ENCODE measurements at places on chromosomes 2 and 18.

DNA sequence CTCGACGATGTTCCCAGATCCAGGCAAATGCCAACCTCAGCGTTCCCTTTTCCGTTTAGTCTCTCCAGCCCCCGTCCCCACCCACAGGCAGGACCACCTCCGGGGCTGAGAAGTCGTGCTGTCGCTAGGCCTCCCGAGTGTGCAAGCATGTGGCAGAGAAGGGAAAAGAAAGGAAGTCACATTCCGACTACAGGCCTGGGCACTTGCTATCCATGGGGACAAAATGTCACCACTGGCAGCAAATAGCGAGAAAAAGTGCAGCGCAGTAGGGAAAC lies 420 bp downstream of the PIGN start:
- no peak for DNase-seq

GRCh38 chr18:46567196-46567595 lies 89.8 kb downstream of the LOXHD1 start:
- DNase-seq: no peak

- no peak for DNase-seq
Measured at GRCh38 chr2:88400037-88400767, 52.3 kb downstream of the FOXI3 start.

GRCh38 chr2:30022444-30023071 lies 101.2 kb upstream of the ALK start:
- no peak for DNase-seq

GRCh38 chr2:226600802-226601201 lies 198.8 kb downstream of the IRS1 start:
- DNase-seq: no peak

GRCh38 chr18:7879717-7880116 lies 312.6 kb downstream of the PTPRM start:
- no peak for DNase-seq
